ENCODE measurements at places on chromosomes 1 and 21.

DNA sequence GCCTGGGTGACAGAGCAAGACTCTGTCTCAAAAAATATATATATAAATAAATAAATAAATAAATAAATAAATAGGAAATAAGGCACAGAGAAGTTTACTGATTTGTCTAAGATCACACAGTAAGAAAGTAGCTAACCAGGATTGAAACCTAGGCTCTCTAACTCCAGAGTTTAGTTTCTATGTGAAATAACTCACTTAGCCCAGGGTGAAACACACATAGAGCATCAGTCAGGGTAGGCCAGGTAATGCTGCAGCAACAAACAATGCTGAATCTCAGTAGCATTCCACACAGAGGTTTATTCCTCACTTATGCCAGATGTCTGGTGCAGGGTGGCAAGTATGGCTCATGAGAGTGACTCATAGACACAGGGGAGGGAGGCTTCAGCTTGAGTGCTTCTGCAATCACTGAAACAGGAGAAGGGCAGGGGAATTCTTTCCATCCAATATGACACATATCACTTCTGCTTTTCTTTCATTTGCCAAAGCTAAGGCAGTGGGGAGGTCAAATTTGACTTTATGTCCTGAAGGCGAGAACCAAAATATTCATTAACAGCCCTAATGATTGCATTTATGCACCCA, 37.1 kb upstream of the KANK4 start:
- DNase-seq, result peak; percentile 97

GRCh38 chr1:87072904-87073303, 158.5 kb downstream of the HS2ST1 start:
- no peak for DNase-seq

DNA sequence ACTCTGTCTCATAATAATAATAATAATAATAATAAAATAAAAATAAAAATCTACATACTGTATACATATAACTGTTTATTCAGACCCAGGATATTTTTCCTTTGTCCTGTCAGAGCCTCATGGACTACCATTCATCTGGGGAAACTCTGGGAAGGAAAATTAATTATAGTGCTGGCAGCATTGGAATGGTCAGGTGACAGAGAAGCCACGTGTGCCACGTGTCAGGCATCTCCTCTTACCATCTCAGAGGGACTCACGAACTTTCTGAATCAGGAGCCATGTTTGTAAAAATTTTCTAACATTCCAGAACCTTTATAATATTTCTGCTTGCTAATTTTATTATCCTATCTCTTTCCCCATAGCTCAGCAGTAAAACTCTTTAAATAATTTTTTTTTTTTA, 97.8 kb upstream of the HNRNPU start:
- DNase-seq, result no peak

GRCh38 chr1:153428073-153428638, 11.8 kb downstream of the S100A7A start:
- DNase-seq, result no peak

GRCh38 chr21:35088319-35088771, 39.2 kb upstream of the RUNX1 start:
- no peak for DNase-seq

DNA sequence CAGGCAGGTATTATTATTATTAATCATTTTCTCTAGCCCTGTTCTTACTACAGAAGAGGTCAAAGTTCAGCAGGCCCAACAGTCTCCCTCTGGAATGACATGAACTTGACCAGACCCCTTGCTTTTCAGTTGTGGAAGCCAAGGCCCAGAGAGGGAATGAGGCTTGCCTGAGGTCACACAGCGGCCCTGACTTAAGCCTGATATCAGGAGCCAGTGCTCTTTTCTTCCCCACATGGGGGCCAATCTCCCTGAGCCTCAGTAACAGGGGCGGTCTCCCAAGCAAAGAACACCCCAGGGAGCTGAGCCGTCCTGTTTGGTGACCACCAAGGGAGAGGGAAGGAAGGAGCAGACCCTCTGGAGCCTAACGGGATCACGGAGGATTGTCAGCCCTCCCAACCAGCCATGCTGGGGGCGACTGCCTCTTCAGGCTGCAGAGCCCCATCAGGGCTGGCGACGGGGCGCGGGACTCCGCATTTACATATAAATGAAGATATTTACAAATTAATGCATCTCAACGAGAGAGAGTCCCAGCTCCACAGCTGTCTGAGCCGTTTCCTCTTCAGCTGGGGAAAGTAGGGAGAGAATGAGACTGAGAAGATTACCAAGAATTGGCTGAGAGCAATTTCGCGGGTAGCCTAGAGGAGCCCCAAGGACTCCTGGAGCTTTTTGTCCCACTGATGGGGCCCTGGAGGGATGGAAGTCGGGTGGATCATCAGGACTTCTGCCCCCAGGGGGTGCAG, 186.1 kb upstream of the KLHDC7A start:
- DNase-seq, result no peak

DNA sequence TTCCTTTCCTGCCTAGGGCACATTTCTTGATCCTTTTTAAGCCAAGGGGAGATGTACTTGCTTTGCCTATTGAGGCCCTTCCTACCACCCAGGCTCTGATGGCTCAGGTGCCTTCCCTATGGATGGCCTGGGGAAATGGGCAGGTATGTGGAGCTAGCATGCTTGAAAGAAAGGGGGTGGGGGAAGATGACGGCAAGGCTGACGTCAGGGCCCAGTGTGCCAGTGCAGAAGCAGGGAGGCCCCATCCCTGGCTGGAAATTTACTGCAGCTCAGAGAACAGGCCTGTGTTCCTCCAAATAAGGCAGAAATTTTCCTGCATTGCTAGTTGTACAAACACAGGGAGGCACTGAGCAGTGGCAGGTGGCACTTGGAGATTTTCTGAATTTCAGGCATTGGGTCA, 453.2 kb upstream of the VAMP3 start:
- DNase-seq, result no peak

DNA sequence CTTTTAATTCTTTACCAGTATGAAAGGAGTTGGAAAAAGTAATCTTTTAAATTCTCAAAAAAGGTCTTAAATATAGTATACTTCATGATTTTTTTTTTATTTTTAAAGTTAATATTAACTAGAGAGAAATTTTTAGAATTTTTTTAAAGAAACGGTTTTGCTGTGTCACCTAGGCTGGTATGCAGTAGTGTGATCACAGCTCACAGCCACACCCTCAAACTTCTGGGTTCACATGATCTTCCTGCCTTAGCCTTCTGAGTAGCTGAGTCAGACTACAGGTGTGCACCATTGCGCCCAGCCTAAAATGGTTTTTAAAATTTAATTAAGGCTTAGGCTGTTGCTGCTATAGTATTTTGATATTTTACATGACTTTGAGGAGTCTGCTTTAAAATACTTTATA, 52.4 kb downstream of the TLCD4 start:
- DNase-seq, result no peak

DNA sequence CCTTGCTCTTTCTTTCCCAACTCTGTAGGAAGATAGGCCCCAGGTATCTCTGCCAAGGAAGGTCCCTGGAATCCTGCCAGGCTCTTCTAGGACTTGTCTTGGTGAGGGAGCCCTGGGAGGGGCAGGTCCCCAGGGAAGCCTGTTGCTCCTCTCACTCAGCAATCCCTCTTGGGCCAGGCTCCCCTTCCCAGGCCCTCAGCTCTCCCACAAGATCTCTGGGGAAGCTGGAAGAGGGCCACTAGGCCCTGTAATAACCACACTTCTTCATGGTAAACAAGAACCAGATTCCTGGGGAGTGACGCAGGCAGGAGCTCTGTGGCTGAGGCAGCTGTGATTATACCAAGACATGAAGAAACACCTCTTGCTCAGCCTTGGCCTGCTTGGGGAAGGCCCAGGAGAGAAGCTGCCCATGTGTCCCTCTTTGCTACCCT, 9.9 kb upstream of the MAPKAPK2 start:
- DNase-seq, result peak; percentile 53

GRCh38 chr1:185807275-185807674, 73.1 kb downstream of the HMCN1 start:
- DNase-seq, result no peak

DNA sequence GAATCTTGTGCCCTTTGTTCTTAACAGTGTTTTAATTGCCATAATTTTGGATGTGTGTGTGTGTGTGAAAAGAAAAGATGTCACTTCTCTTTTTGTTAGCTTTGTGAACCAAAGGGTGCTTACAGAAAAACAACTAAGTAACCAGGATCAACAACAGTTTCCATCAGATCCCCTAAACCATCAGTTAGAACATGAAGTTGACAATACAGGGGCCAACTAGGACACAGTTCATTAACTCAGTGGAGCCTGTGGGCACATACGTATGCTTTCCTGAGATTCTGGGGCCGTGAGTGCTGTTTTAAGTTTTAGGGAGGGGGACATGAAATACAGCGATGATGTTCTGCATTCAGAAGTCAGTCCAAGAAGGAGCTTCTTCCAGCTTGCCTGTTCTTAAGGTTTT, 133.6 kb downstream of the TLR5 start:
- no peak for DNase-seq

DNA sequence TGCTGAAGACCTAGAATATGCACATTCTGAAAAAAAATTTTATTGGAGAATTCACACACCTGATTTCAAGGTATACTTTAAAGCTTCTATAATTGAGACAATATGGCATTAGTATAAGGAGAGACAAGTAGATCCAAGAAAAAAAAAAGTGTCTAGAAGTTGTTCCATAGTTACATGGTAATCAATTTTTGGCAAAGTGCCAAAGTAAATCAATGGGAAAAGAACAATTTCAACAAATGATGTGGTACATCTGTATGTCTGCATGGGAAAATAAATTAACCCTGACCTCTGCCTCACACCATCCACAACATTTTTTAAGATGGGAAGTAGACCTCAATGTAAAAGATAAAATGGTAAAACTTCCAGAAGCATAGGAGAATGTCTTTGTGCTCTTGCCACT, 21.3 kb upstream of the BACH1 start:
- no peak for DNase-seq

GRCh38 chr1:225897595-225898514, 8.9 kb upstream of the LEFTY1 start:
- no peak for DNase-seq

DNA sequence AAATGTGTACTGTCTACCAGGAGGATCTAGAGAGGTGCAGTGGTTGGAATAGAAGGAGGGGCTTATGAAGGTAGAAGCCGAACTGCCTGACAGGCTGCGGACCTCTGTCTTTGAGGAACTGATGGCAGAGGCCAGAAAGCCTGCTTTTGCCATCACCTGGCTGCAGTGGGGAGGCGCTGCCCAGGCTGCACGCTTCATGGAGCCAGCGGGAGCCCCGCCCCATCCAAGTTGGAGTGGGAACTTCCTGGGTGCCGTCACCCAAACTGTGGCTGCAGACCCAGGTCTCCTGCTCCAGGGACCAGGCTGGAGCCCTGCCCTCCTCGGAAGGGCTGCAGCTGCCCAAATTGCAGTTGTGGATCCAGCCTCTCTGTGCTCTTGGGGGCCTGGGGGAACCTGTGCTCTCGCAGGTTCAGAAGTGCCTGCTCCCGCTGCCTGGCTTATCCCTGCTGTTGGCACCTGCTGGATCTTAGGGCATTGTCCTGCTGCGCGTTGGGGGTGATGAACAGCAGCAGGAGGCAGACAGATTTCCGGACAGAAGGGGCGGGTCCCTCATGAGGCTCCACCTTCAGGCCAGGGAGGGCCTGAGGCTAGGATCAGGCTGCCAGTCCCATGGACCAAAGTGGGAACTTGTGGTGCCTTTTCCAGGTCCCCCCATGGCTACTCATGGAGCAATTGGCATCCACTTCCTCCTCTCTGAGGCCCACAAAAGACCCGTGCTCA, 118.0 kb upstream of the PLPPR4 start:
- DNase-seq, result no peak

Data from inflammatory macrophage treated with lipopolysaccharide for 4 hours (primary cell).